ENCODE measurements at places on chromosomes 16 and 17.

- peak; percentile 62 for DNase-seq
Measured at GRCh38 chr16:68367030-68367429, 56.2 kb downstream of the PRMT7 start.

DNA sequence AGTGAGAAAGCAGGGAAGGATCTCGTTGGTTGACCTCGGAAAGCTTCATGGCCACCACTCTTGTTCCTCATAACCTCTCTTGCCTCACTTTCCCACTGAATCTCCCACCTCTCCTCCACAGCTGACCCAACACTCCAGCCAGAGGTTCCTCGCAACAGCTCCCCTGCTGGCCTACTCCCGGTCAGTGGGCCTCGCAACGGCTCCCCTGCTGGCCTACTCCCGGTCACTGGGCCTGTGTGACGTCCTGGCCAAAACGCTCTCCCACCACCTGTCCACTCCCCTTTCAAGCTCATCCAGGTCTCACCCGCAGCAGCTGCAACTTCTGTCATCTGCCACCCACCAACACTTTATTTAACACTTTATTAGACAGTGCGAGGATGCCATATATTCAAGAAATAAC, 149.1 kb downstream of the VPS53 start:
- no peak for DNase-seq

DNA sequence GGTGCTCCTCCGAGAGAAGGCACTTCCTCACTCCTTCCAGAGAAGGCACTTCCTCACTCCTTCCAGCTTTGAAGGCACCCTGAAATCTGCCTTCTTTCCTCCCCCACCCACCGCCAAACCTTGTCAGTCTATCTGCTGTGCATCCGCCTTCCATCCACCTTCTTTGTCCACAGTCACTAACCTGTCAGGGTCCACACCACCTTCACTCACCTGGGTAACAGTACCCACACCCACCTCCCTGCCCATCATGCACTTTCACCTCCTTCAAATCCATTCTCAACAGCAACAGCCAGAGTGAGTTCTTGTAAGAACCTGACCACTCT, 5.2 kb downstream of the CCDC102A start:
- DNase-seq, result no peak

DNA sequence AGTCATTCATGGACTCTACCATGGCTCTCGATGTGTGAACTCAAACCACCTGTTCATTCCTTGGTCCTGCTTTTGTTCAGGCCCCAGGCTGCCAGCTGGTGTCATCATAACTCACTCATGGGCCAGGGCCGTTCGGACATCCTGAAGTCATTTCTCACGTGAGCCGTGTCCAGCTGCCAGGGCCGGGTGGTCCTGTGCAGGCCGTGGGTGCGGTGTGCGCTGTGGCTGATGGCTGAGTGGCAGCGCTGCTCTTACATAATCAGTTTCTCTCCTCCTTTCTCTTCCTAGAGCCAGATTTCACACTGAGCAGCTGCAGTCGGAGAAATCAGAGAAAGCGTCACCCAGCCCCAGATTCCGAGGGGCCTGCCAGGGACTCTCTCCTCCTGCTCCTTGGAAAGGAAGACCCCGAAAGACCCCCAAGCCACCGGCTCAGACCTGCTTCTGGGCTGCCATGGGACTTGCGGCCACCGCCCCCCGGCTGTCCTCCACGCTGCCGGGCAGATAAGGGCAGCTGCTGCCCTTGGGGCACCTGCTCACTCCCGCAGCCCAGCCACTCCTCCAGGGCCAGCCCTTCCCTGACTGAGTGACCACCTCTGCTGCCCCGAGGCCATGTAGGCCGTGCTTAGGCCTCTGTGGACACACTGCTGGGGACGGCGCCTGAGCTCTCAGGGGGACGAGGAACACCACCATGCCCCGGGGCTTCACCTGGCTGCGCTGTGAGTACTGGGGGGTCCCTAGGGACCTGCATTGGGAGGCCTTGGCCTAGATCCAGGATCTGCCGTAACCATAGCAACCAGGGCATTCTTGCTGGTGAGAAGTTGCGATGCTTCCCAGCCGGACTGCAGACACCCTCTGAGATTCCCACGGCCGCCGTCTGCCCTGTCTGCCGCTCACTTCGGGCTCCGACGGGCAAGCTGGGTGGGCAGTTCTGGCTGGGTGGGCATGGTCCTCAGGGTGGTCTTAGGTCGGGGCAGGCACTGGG, at the start of gene IL34:
TSS of gene IL34 (plus strand) at position 300 of the 982 bp plus-strand sequence. CDS start at position 689, 389 bp downstream.
- DNase-seq, result peak; percentile 44

DNA sequence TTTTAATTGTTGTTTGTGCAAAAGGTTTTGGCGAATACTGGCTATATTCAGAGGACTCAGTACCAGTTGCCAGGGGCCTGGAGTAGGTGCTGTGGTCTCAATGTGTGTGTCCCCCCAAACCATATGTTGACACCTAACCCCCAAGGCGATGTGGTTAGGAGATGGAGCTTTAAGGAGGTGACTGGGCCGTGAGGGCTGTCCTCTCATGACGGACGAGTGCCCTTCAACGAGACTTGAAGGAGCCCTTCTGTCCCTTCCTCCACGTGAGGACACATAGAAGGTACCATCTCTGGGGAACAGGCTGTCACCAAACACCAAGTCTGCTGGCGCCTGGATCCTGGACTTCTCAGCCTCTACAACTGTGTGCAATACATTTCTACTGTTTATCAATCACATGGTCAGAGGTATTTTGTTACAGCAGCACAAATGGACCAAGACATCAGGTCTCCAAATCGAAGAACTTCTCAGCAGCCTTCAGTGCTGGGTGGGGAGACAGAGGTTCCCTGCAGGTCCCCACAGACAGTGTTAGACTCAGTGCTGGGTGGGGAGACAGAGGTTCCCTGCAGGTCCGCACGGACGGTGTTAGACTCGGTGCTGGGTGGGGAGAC, 24.8 kb upstream of the METRNL start:
- DNase-seq, result no peak

DNA sequence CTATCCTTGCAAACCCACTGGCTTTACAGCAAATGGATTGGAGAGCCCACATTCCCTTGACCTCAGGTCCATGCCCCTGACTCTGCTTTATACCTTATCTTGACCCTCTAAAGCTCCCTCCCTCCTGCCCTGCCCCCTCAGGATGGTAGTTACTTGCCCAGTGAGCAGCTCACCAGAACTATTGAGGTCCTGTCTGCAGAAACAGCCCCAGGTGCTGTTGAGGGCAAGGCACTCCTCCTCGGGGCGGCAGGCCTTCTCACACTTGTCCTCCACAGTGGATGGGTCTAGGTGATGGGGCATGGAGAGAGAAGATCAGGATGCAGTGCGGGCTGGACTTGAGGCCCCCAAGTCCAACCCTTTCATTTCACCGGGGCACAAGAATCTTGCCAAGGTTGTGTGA, 4.6 kb downstream of the GP2 start:
- DNase-seq, result no peak

- DNase-seq, result no peak
Measured at GRCh38 chr17:8076502-8077266, 10.8 kb downstream of the ALOX12B start.

GRCh38 chr17:29451121-29451742, 61.1 kb downstream of the TAOK1 start:
- no peak for DNase-seq

GRCh38 chr17:64091116-64091515, 38.8 kb downstream of the ERN1 start:
- no peak for DNase-seq

- DNase-seq, result no peak
Measured at GRCh38 chr17:21201298-21201595, 12.7 kb downstream of the TMEM11 start.

GRCh38 chr16:62035115-62036092, 834 bp downstream of the CDH8 start:
- peak; percentile 64 for DNase-seq

GRCh38 chr17:72616447-72616846, 476.0 kb downstream of the SLC39A11 start:
- no peak for DNase-seq

DNA sequence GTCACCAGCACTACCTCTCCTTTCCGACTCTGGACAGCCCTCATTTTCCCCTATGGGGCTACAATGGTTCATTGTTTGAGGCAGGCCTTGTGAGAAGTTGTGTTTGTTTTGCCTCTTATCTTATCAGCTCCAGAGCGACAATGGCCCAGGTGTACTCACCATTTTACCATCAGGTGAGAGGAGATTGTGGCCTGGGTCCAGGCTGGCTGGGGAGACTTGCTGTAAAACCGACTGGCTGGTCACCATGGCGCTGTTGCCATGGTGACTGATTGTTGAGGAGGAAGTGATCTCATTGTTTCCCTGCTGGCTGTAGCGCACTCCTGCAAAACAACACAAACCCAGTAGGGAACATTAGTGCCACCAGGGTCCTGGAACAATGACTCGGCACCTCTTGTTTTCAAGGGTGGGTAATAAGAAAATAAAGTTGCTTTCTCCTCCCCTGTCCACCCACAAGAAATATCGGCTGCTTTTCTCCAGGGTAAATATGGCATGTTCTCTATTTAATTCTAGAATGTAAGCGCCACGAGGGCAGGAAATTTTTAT, 34.4 kb downstream of the HNF1B start:
- DNase-seq, result peak; percentile 43

DNA sequence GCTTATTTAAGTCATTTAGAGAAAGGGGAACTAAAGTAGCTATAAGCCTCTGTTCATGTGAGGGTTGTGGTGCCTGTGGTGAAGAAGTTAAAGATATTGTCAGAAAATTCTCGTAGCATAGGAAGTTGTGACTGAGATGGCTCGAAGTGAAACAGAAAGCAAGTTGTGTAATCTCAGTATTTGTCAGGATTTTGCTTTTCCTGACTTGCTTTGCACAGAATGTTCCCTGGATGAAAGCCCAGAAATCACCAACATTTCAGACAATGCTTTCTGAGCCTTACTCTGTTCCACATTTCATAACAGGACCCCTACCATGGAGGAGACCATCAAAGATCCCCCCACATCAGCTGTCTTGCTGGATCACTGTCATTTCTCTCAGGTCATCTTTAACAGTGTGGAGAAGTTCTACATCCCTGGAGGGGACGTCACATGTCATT, 10.6 kb downstream of the CALCOCO2 start:
- DNase-seq, result no peak

DNA sequence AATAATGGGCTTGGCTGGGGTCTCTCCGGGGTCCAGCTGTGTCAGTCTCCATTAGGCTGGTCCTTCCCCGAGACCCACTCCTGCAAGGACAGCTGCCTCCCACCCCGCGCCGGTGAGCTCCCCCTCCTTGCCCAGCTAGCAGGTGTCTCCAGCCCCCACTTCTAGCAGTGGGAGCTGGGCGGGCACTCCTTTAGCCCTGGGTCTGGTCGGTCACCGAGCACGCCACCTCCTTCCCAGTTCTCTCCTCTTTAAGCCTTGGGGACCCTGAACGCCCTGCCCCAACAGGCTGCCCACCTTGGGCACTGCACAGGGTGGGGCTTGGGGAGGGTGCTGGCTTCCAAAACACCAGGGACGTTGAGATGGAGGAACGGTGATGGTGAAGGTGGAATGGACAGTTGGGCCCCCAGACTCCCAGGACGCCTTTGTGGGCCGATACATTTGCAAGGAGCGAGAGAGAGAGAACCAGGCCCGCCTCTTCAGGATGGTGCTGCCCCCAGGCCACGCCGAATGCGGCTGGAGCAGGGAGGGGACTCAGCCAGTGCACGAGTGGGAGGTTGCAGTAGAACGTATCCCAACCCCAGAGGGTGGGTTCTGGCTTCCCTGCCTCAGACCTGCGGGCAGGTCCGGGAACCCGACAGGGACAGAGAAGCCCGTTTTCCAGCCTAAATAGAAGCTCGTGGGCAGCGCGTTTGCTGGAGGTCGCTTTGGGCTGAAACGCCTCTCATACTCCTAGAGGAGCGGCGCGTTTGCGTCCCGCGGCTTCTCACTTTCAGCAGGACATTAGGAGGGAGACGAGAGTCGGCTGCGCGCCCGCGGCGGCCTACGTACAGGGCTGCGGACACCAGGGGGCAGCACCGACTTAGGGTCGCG, 10.7 kb downstream of the TBX2 start:
- peak; percentile 90 for DNase-seq

DNA sequence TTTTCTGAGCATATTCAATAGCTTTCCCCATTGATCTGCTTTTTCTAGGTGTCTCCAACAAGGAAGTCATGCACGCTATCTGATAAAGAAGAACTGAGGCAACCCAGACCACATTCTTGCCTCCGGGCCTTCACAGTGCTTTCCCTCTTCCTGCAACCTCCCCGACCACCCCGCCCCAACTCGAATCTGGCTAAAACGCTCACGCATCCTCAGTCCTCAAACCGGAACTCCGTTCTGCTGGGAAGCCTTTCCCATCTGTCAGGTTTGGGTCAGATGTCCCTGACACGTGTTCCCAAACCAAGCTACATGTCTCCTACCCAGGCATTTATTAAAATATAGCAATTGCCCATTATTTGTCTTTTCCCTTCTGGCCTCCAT, 112.7 kb downstream of the VPS53 start:
- DNase-seq, result no peak

- DNase-seq, result no peak
Measured at GRCh38 chr16:12405089-12405488, 398.6 kb downstream of the CPPED1 start.

DNA sequence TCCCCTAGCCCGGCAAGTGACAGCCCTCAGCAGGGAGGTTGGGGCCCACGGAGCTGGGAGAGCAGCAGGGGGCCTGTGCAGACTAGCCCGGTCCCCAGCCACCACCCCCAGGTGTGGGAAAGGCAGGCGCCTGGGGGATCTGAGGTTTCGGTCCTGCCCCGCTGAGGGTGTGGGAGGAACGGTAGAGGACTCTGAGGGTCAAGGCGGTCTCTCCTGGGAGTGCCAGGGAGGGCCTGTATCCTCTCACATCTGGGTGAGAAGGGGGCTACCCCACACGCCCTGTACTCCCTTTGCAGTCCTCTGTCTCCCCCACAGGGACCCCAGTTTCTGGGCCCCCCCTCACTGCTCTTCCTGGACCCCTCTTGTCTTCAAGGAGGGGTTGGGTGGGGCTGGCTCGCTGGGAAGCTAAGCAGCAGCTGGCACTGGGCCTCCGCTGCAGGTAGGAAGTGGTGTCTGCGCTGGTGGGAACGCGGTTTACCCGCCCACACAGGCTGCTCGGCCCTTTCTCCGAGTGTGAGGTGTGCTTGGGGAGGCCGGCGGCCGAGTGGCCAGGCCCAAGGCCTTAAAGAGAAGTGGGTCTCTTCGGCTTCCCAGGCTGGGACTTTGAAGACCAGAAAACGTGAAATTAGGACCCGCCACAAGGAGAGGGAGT, 15.4 kb downstream of the CD7 start:
- DNase-seq, result no peak

- DNase-seq, result no peak
Measured at GRCh38 chr17:75060434-75061054, 13.5 kb downstream of the KCTD2 start.

- peak; percentile 85 for DNase-seq
Measured at GRCh38 chr16:25031441-25032307, 16.5 kb upstream of the ARHGAP17 start.

DNA sequence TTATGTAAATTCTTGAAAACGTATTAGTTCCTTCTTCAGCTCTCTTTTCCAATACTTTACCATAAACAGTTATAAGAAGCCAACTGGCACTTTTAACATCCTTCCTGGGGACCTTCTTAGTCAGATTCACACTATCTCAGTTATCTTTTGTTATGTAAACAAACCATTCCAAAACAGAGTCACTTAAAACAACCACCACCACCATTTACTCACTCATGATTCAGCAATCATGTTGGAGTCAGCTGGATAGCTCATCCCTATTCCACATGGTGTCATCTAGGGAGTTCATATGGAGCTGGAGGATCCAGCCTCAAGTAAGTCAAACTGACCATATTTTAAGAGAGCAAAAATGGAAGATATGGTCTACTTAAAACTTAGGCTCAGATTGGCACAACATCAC, 240.3 kb upstream of the IRX3 start:
- DNase-seq, result no peak

All from nephron progenitor cell (in vitro differentiated cells).